ENCODE measurements at places on chromosomes 5 and 9.

DNA sequence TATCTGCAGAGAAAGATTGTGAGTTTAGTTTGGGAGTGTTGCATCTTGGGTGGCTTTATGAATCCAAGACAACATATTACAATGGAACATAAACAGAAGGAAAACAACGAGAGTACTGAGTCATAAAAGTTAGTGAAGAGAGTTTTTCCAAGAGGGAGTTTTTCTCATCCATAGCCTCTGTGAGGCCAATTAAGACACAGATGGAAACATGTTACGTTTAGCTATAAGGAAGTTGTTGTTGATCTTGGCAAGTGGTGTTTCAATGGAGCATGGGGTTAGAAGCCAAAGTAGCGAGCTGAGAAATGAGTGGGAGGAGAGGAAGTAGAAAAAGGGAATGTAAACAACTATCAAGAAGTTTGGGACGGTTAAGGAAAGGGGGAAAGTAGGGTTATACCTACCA lies 53.3 kb upstream of the SPATA31D4 start:
- DNase-seq: no peak

DNA sequence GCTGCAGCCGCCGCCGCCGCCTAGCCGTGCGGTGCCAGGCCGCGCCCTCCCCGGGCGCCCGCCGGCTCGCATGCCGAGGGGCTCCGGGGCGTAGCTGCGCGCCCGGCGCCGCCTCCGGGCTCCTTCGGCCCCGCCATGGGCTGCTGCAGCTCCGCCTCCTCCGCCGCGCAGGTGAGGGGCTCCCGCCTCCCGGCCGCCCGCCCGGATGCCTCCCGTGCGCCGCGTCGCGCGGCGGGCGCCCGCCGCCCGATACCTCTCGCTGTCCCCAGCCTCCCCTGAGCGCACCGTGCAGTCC lies 230 bp downstream of the SLC44A1 start:
- DNase-seq: no peak

DNA sequence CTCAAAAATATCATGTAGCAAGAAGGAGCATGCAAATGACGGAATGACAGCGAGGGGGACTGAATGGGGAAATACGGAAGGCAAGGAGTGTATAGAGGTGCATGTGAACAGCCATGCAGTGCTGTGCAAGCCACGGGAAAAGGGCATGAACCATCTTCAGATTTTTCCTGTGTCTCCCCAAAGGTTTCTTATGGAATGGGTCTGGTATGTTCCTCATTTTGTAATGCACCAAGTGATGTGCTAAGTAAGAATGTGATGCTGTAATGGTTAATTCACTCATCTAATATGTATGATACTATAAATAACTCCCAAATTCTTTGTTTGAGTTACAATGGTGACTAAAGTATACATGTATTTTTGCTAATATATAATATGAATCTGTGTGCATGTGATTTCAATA lies 99.0 kb upstream of the DAB2 start:
- DNase-seq: no peak

DNA sequence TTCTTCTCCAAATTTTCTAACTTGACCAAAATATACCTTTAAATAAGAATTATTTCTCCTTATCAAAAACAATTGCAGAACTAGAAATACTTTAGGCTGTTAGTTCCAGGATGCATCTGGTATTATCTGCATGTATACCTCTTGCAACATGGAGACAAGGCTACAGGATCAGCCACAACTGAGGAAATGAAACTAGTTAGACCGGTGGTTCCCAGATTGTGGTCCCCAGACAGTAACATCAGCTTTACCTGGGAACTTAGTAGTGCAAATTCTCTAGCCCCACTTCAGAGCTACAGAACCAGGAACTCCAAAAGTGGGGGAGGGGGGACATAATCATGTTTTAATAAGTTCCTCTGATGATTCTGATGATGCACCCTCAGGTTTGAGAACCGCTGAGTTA lies 61.6 kb upstream of the C9orf72 start:
- DNase-seq: no peak

DNA sequence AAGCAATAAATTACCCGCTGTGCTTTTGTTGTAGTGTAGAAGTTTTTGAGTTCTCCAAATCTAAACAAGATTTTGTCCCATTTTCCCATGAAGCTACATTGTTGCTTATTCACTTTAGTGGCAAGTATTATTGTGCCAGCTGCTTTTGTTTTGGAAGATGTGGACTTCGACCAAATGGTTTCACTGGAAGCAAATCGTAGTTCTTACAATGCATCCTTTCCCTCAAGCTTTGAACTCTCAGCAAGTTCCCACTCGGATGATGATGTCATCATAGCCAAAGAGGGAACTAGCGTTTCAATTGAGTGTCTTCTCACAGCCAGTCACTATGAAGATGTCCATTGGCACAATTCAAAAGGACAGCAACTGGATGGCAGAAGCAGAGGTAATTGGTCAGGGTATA lies 10.9 kb downstream of the MFAP3 start:
- no peak for DNase-seq

GRCh38 chr5:50301756-50302155 lies 139.3 kb downstream of the EMB start:
- DNase-seq: no peak

- DNase-seq: no peak
Observed at GRCh38 chr5:162573758-162574157, 506.2 kb downstream of the GABRG2 start.

DNA sequence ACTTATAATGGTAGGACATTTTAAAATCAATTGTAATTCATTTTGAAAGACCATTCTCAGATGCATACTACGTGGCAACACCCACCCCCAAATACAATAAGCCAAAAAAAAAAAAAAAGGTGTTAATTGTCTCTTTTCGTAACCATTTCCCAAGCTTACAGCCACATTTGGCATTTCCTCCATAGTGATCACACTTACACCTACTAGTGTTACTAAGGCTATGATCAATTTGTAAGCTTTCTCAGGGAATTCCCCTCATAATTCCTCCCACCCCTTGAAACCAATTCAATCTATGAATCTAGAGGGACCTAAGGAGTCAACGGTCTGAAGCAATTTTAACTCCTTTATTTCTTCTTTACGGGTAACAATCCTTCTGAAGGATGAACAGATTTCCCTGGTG lies 40.1 kb downstream of the NR2F1 start:
- DNase-seq: peak; percentile 41

GRCh38 chr5:80438739-80439138 lies 30.9 kb downstream of the ZFYVE16 start:
- DNase-seq: no peak

DNA sequence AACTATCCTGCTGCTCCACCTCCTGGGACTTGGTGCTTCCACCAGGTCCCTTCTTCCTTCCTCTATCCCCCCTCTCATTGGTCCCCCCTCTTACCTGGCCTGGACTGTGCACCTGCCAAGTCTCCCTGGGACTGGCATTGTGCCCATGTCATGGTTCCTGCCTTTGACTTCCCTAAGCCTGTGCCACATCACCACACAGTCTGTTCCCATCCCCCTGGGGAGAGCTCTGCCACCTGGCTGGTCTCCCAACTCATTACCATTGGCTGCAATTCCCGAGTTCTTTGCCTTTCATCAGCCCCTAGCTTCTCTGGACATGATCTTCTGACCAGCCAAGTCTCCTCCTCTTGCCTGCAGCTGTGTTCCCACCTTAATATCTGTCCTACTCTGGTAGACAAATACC lies 180.3 kb downstream of the SREK1 start:
- DNase-seq: no peak

DNA sequence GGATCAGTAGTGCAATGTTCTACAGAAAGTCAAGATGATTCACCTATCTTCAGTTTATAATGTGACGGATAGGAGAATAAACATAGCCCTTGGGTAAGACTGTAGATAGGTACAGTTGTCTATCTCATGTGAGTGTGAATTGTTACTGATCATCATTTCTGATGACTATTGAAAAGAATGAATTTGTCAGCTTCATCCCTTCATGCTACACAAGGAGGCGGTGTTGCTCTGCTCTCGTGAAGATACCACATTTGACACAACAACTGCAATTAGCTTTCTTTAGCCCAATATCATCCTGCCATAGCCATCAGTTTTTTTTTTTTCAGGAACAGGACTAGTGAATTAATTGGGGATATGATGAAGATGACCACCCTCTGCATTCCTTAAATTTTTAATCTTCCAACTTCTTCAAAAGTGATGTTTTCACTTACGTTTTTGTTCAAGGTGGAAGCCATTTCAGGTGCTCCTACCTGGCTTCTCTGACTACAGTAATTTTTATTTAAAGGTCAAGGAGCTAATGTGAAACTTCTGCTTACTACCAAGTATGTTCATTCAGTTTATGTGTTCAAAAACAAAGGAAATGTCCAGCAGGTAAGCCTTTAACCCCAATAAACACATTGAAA lies 152.9 kb upstream of the MOCS2 start:
- DNase-seq: no peak

GRCh38 chr9:71465392-71465791 lies 302.9 kb downstream of the CEMIP2 start:
- DNase-seq: no peak

- DNase-seq: no peak
Observed at GRCh38 chr5:118095115-118095514, 893.2 kb downstream of the DTWD2 start.

- no peak for DNase-seq
Observed at GRCh38 chr9:91301161-91301560, 60.6 kb downstream of the AUH start.

DNA sequence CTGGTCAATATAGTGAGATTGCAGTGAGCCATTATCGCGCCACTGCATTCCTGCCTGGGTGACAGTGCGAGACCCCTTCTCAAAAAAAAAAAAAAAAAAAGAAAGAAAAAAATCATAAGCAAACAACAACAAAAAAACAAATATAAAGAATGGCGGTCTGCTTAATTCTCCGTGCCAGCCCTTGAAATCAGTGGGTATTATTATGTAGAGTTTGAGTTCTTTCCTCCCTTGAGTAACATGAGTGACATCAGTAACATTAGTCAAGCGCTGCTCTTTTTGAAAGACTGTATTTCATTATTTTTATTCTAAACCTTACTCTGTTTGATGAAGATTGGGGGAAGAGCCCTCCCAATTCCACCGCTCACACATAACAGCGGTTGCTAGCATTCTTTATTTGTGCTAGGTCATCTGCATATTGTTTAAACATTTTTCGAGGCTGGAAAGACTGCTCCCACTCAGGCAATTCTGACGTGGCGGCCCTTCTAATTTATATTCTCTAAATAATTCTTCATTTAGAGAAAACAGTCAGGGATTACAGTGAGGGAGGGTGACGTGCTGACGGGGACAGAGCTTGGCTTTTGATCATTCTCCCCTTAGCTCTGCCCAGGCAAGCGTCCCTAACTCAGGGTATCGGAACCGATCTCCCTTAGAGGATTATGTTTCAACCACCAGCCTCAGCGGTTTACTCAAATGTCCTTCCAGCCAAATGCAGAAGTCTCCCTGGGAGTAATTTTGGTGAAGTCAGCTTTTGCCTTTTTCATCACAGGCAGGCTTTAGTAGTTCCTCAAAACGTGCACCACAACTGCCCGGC lies 860 bp upstream of the MARCHF6 start:
- no peak for DNase-seq

GRCh38 chr5:58452566-58453258 lies 7.2 kb downstream of the PLK2 start:
- DNase-seq: no peak

DNA sequence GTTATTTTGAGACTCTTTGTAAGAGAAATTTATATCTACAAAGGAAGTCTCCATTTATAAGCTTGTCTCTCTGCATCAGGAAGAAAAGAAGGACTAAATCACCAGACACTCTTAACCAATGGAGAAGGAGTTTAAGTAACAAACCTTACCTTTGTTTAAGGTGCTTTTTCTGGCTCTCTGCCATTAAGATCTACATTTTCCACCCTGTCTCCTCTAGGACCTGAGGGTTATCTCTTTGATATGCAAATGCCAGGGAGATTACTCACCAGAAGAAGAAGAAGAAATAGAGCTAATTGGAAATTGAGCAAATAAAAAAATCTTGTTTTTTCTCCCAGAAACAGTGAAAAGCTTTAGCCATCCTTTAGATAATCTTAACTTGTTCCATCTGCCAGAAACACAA lies 60.9 kb downstream of the CDKN2A start:
- no peak for DNase-seq

GRCh38 chr9:125293134-125293533 lies 31.5 kb downstream of the GAPVD1 start:
- no peak for DNase-seq

GRCh38 chr9:123063177-123063598 lies 29.7 kb downstream of the GPR21 start:
- no peak for DNase-seq

DNA sequence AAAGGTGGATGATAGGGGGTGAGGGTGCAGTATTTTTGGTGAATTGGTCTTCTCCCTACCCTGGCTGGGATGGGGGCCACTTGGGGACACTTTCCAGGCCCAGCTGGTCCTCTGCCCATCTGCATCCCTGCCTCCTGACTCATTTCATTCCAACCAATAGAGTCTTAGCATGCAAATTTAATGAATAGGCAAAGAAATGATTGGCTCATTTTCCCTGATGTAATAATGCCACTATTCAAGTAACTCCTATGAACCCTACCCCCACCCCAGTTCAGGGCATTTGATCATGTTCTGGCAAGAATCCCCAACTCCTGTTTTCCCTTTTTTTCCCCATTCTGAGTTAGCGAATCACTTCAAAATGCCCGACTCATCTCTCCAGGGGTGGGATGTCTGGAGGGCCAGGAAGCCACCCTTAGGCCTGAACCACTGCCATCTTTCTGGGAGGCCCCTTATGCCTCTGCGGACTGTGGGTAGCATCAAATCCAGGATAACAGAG lies 56.7 kb downstream of the PCDH1 start:
- peak; percentile 52 for DNase-seq

- DNase-seq: no peak
Observed at GRCh38 chr9:132054024-132054423, 25.6 kb downstream of the MED27 start.

GRCh38 chr9:37639109-37639762 lies 11.5 kb upstream of the FRMPD1 start:
- DNase-seq: no peak

DNA sequence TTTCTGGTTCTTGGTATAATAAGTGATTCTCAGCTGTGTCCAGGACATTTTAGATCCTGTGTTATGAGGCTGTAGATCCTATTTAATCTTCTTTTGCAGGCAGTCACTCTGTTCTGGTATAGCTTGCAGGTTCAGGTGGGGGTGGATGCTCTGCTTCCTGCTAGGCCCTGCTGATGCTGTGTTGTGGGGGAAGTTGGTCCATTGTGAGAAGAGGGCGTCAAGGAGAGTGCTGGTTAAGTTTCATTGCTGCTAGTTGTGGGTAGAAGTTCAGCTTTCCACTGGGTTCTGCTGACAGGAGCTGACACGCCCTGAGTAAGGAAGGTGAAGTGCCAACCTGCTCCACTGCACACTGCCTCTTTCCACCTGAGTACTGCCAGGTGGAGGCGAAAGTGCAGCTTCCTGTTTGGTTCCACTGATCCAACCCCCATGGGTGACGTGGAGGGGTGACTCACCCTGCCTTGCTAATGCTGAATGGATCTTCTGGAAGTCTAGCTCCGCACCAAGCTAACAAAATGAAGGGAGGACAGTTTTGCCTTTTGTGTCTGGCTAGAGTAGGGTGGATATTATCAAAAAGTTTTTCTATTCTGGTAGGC lies 16.3 kb downstream of the NMRK1 start:
- no peak for DNase-seq

GRCh38 chr5:452978-453710 lies 10.2 kb downstream of the EXOC3 start:
- no peak for DNase-seq

GRCh38 chr5:124866355-124867136 lies 120.1 kb upstream of the ZNF608 start:
- peak; percentile 54 for DNase-seq

GRCh38 chr5:110377361-110377760 lies 349.1 kb downstream of the TMEM232 start:
- DNase-seq: no peak
